Activated T-helper 2 cell treated with anti-CD3 and anti-CD28 coated beads, Interferon-gamma antibody, Interleukin-2, Interleukin-4, amounts not matched to agents 10 μg/mL and 5 μg/mL and 100 μg/mL, durations not matched to agents 14 hours and 24 hours and 36 hours (primary cell): ENCODE measurements at places on chromosomes 5 and 9.
A peak's percentile ranks its signal among the peaks of the same experiment; 100 is the strongest.

GRCh38 chr5:82312373-82312856 lies 34.3 kb upstream of the RPS23 start:
- DNase-seq: peak; percentile 20

DNA sequence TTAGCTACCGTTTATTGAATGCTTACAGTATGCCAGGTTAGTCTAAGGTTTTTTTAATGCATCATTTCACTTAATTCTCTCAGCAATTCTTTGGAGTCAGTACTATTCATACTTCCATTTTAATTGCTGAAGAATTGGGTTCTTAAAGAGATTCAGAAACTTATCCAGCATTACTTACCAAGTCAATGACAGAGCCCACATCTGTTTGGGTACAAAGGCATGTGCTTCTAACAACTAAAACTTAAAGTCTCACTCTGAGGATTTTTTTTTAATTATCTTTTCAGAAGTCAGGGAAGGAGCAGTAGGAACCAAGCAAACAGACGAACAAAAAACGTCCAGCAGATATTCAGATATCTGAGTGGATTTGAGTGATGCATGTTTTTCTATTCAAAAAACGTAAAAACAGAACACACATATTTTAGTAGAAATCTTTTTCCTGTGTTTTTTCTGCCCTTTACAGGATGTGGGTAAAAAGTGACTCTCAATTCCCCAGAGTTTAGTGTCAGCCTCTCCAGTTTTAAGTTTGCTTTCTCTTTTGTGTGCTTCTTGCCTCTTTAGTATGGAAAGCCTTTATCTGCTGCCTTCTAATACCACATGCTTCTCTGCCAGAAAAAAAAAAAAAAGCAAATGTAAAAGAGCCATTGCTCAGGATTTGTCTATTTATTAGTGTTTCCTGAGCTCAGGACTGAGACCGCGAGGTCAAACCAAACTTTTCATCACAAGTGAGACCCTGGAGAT lies 118.0 kb downstream of the PRKACG start:
- no peak for DNase-seq

- DNase-seq: peak; percentile 41
These were observed 100.6 kb downstream of the ICE1 start for GRCh38 chr5:5523066-5523505.

DNA sequence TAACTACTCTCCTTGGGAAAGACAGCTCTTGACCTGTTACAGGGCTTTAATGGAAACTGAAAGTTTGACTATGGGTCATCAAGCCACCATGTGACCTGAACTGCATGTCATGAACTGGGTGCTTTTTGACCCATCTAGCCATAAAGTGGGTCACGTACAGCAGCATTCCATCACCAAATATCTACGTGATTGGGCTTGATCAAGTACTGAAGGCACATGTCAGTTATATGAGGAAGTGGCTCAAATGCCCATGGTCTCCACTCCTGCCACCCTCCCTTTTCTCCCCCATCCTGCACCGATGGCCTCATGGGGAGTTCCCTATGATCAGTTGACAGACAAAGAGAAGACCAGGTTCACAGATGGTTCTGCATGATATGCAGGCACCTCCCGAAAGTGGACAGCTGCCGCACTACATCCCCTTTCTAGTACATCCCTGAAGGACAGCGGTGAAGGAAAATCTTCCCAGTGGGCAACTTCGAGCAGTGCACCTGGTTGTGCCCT lies 7.3 kb upstream of the FCN1 start:
- no peak for DNase-seq

DNA sequence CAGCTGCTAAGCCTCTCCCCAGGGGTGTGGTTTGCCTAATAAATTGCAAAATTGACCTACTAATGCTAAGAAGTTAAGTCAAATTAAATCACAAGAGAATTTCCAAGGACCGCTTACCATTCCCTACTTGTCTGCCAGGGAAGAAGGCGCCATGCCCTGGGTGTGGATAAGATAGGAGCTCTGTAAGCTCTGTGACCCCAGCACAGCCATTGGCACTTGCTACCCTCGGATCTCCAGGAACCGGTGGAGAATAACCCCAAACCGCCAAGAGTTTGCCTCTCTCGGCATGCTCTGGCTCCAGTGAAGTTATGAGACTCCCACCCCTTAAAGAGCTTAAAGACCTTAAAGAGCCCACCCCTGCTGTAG lies 58.9 kb downstream of the NEURL1B start:
- no peak for DNase-seq

DNA sequence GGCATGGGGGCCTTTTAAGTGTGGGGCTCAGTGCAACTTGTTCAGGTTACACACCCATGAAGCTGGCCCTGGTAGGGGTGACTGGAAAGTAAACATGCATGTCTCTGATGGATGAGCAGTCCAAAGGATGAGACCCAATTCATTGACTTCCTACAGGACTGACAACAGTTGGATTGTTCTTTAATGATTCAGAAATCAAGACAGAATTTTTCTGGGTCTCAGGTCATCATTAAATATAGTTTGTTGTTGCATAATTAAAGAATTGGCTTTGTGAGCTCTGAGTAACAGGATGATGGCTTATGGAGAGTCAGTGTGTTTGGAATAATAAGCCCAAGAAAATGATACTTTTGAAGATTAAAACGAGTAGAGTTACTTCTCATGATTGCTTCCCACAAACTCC lies 604.2 kb upstream of the CLINT1 start:
- no peak for DNase-seq

DNA sequence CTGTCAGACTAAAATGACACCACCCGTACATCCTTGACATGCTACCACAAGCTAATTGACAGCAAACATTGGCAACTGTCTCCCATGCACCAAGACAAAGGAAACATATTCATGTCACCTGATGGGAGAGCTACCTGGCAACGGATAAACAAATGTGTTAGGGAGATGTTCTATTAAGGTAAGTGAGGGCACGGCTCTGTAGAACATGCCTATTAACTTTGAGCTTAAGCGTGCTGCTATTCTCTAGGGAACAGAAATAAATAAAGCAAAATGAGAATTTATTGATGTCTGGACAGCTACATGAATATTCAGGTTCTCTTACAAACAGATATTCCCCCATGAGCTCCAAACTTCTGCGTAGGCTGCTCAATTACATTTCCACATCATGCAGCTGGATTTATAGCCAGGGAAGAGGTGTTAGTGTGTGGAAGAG lies 361.4 kb upstream of the RFX3 start:
- no peak for DNase-seq

- no peak for DNase-seq
These were observed 25.0 kb downstream of the CCDC69 start for GRCh38 chr5:151198861-151199260.
